ENCODE measurements at places on chromosomes 11 and 22.

DNA sequence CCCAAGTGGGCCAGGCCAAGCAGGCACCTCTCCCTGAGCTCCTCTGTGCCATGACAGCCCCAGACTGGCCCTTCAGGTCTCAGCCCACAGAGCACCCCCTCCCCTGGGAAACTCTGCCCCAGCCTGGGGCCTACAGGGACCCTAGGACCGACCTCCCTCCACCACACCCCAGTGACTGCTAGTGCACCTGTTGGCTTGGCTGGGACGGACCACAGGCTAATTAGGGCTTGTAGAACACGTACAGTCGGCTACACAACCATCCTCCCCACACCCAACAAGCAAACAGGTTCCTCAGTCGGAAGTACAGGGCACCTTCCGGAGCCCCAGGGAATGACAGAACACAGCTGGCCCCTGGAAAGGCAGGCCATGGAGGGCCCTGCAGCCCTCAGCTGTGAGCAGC is 4.3 kb downstream of the SBF1 start:
- DNase-seq, result no peak

DNA sequence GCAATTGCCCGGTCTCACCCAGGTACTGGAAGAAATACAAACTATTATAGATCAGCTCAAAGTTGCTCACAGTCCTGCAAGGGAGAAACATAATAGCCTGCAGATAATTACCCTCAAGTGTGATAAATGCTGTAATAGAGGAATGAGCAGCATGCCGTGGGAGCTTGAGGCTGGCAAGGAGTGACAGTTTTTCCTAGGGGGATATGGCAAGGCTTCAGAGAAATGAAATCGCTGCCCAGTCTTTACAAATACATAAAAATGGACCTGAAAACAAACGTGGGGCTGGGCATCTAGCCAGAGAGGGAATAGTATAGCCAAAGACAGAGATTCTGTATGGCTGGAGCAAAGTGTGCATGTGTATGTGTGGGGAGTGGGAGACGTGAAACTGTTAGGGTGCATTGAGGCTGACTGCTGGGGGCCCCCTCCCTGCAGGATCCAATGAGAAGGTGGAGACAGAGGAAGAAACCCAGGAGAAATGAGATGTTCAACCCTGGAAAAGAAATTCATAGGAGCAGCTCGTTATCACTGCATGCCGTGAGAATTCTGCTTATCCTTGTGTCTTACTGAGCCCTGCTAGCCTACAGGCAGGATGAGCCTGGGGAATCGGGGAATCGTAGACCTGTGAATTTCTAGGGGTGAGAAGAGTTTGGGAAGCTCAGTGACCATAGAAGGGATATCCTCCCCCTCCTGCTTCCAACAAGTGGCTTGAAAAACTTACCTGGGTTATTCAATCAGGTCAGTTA is 167.0 kb downstream of the LDLRAD3 start:
- no peak for DNase-seq

GRCh38 chr11:65378208-65378927 is 4.1 kb downstream of the SLC25A45 start:
- DNase-seq, result peak; percentile 56

- DNase-seq, result no peak
Measured at GRCh38 chr11:22343032-22343324, 4.8 kb downstream of the SLC17A6 start.

GRCh38 chr22:28180804-28181731 is 262.0 kb upstream of the PITPNB start:
- no peak for DNase-seq

- DNase-seq, result no peak
Measured at GRCh38 chr22:30646518-30647160, 11.1 kb downstream of the SLC35E4 start.

GRCh38 chr11:76226626-76227025 is 20.3 kb upstream of the WNT11 start:
- no peak for DNase-seq

- DNase-seq, result no peak
Measured at GRCh38 chr11:14973621-14974514, 1.7 kb upstream of the CALCA start.

DNA sequence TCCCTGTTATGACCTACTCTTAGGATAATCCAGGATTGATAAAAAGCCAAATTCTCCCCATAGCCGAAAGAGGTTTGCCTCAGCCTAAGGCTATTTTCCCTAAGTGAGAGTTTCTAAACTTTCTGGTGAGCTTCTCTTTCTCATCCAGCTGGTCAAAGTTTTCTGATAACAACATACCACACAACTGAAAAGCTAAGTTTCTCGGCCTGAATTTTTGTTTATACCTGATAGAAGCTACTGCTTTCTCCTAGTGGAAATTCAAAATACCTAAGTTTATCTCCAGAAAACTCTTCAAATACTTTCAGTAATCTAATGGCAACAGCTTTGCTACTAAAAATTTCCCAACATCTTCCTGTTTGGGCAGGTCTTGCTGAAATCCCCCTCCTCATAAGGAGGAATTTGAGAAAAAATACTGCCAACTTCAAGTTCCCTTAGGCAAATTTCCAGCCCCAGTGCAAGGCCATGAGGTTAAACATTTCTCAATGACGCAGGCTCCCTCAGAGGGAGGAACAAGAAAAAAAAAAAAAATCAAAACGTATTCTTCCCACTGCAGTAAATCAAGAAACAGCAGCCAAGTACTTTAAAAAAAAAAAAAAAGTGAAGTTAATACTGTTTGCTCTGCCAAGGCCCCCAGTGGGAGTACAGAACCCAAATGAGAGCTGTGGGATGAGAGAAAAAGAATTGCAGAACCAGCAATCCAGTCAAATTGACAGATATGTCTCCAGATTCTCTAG is 127.0 kb downstream of the MRTFA start:
- DNase-seq, result peak; percentile 86

DNA sequence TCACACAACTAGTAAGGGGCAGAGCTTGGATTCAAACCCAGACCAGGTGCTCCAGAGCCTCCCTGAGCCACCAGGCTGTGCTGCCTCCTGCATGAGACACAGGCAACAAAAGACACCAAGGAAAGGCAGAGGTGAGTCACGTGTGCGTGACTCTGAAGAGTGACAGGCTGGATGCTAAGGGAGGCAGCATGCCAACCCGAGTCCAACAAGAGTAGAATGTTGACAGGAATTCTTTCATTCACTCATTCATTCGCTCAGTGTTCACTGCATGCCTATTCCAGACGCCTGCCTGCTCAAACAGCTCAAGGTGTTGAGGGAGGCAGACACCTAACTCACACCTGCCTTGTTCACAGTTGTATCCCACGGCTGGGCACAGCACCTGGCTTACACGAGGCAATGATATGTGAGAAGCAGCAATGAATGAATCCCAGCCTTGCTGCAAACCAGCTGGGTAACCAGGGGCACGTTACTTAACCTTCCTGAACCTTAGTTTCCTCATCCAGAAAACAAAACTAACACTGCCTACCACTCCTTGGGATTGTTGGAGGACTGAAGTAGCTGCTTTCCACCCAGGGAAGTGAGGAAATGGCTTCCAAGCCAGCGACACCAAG is 73.8 kb upstream of the ARFGAP3 start:
- DNase-seq, result peak; percentile 72

GRCh38 chr11:10017911-10018310 is 276.1 kb downstream of the SBF2 start:
- peak; percentile 59 for DNase-seq

DNA sequence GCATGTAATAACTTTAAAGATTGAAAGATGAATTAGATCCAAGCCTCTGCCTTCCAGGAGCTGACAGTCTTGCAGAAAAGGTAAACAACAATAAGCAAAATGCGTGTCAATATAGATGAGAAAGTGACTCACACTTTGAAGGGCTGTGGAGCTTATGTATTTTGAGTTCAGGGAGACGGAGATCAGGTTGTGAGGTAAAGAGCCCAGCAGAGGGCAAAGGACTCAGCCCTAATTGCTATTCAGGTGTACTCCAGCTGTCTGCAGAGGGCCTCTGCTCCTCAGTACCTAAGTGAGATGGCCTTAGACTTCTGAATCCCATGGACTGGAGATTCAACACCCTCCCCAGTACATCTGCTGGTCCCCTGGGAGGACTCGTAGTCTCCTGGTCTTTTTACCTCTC is 22.9 kb upstream of the CTR9 start:
- DNase-seq, result no peak

GRCh38 chr11:58888579-58888978 is 44.1 kb upstream of the GLYATL2 start:
- DNase-seq, result peak; percentile 27

GRCh38 chr11:133191931-133192330 is 340.4 kb downstream of the OPCML start:
- no peak for DNase-seq

- no peak for DNase-seq
Measured at GRCh38 chr11:84468235-84468634, 1158.9 kb downstream of the DLG2 start.

GRCh38 chr22:19149047-19149883 is 827 bp downstream of the GSC2 start:
- DNase-seq, result no peak

- no peak for DNase-seq
Measured at GRCh38 chr11:65327021-65327420, 6.6 kb upstream of the DPF2 start.

DNA sequence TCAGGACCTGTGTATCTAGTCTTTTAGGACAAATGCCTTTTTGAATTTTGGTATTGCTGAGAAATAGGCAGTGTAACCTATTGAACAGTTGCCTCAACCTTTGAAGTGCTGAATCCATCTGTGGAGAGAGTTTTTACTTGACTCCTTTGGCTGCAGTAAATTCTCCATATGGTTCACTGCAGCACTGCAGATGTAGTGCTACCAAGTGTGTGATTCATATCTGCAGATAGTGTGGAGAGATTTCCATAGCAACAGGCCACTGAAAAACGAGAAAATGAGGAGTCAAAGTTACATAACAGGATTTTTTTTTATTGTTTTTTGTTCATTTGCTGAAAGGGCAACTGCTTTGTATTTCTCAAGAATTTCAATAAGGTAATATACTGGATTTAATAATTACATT is 356.1 kb downstream of the RAB38 start:
- no peak for DNase-seq

GRCh38 chr11:131723088-131723487 is 352.7 kb downstream of the NTM start:
- DNase-seq, result no peak

GRCh38 chr11:123190518-123190917 is 4.5 kb downstream of the CLMP start:
- no peak for DNase-seq

- no peak for DNase-seq
Measured at GRCh38 chr22:47566491-47566890, 804.0 kb downstream of the TBC1D22A start.

- peak; percentile 44 for DNase-seq
Measured at GRCh38 chr11:75873417-75874221, 58.6 kb downstream of the UVRAG start.

DNA sequence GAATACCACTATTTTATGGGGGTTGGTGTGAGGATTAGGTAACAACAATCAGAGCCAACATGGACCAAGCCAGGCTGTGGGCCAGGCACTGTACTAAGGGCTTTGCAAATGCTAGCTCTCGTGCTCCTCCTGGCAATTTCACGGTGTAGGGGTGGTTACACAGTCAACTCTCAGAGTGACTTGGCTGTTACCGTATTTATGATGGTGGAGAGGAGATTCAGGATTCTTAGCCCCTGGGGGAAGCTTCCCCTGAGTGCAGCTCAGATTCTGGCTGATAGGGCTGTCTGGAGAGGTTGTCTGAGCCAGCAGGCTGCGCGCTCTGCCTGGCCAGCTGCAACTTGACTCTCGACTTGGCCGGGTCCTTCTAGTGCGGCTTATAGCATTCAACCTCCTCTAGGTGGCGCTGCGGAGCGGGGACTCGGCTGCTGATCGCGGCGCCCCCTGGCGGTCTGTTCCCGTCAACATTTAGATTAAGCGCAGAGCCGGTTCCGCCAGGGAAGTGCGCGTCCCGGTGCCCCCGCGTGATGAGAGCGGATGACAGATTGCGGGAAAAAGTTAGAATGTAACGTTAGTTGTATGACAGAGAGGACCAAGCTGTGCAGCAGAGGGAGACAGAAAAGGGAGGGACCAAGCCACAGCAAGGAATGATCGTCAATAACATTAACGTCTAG is 4.5 kb upstream of the NCF4 start:
- peak; percentile 90 for DNase-seq
